ENCODE measurements at places on chromosomes 13 and 19. TPM values are rescaled to one million over a fixed set of nuclear protein-coding genes. Genes with fewer than 3 reads are reported as not detected.

DNA sequence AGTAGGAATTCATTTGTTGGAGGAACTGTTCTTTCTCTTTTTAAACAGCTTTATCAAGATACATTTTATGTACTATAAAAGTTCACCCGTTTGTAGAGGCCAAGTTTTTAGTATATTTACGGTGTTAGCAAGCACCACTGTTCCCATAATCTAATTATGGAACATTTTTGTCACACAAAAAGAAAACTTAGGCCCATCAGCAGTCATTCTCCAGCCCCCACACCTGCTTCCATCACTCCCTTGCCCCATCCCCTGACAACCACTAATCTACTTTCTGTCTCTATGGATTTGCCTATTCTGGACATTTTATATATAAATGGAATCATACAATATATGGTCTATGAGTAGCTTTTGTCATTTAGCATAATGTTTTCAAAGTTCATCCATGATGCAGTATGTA is 465.0 kb downstream of the DCT start:
- no peaks in the 10 kb centered on the region for H3K4me1 ChIP-seq
- H3K27me3 ChIP-seq = no peaks in the 10 kb centered on the region
- H3K27ac ChIP-seq = no peak overlapping the region
- no peaks in the 10 kb centered on the region for H3K36me3 ChIP-seq

- H3K4me3 ChIP-seq = no peak overlapping the region
- no peak for DNase-seq
- no peak overlapping the region for H3K27ac ChIP-seq
- H3K27me3 ChIP-seq = peaks cover 4% of the 10 kb centered on the region
- H3K4me1 ChIP-seq = no peaks in the 10 kb centered on the region
- H3K36me3 ChIP-seq = no peaks in the 10 kb centered on the region
These were observed 159.4 kb downstream of the NHLRC3 start for GRCh38 chr13:39197647-39198007.

Gene CADM4
- 0.36 TPM for total RNA-seq

DNA sequence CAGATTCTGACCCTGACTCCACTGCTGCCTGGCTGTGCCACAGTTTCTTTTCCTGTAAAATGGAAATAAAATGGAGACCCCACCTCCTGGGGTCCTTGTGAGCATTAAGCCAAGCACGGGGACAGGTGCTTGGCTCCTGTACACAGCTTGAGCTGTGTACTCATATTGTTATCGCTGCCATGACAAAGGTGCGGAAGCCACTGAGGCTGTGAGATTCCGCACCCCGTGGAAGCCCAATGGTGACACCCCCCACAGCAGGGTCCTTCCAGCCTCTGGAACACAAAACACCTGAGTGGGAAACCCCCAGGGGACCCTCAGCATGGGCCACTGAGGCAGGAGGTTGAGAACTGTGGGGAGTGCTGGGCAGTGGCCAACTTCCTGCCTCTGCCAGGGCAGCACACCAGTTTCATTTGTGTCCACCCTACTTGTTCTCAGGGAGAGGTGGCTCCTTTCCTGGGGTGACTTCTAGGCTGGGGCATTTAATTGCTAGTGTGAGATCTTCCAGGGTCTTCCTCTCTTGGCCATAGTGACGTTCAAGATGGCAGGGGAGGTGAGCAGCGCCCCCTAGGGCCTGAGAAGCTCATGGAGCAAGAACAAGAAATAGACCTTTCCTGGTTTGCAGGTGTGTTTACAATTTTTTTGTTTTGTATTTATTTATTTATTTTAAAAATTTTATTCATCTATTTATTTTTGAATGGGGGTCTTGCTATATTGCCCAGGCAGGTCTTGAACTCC is 5.4 kb upstream of the JSRP1 start:
- no peaks in the 10 kb centered on the region for H3K36me3 ChIP-seq
- no peak overlapping the region for H3K4me3 ChIP-seq
- H3K27me3 ChIP-seq = no peaks in the 10 kb centered on the region
- no peak overlapping the region for H3K27ac ChIP-seq

GRCh38 chr13:34933349-34933748 is 8.7 kb upstream of the NBEA start:
- no peak for DNase-seq
- H3K4me3 ChIP-seq = no peak overlapping the region
- H3K27ac ChIP-seq = no peak overlapping the region

Gene PTH2
- total RNA-seq = not detected

- no peaks in the 10 kb centered on the region for H3K4me1 ChIP-seq
- peaks cover 54% of the 10 kb centered on the region for H3K27me3 ChIP-seq
These were observed 2.4 kb downstream of the NCAN start for GRCh38 chr19:19214159-19214490.

Gene MARK4
- 19.8 TPM for total RNA-seq

Gene EVI5L
- total RNA-seq = 5.2 TPM

Gene ZNF69
- total RNA-seq = 2.4 TPM

- no peaks in the 10 kb centered on the region for H3K27me3 ChIP-seq
- no peak overlapping the region for H3K4me3 ChIP-seq
These were observed 16.2 kb upstream of the FOXO1 start for GRCh38 chr13:40682449-40683240.

DNA sequence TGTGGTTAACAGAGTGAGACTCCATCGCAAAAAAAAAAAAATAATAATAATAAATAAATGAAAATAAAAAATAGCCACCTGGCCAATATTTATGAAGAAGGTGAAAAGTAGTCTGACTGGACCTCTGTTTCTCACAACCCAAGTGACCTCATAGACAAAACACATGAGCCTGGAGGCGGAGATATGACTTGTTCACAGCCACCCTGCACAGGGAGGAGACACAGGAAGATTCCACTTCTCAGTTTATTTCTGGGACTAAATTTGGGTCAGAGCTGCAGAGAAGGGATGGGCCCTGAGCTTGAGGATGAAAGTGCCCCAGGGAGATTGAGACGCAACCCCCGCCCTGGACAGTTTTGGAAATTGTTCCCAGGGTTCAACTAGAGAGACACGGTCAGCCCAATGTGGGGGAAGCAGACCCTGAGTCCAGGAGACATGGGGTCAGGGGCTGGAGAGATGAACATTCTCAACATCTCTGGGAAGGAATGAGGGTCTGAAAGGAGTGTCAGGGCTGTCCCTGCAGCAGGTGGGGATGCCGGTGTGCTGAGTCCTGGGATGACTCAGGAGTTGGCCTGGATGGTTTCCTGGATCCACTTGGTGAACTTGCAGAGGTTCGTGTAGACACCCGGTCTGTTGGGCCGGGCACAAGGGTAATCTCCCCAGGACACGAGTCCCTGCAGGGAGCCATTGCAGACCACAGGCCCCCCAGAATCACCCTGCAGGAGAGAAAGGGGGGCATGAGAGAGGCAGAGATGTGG is 9.6 kb downstream of the KLK5 start:
- no peak for DNase-seq
- no peak overlapping the region for H3K27ac ChIP-seq
- no peaks in the 10 kb centered on the region for H3K4me1 ChIP-seq
- H3K36me3 ChIP-seq = no peaks in the 10 kb centered on the region
- H3K4me3 ChIP-seq = no peak overlapping the region
- H3K27me3 ChIP-seq = peaks cover 2% of the 10 kb centered on the region

Gene ZFP82
- total RNA-seq = 3.8 TPM

DNA sequence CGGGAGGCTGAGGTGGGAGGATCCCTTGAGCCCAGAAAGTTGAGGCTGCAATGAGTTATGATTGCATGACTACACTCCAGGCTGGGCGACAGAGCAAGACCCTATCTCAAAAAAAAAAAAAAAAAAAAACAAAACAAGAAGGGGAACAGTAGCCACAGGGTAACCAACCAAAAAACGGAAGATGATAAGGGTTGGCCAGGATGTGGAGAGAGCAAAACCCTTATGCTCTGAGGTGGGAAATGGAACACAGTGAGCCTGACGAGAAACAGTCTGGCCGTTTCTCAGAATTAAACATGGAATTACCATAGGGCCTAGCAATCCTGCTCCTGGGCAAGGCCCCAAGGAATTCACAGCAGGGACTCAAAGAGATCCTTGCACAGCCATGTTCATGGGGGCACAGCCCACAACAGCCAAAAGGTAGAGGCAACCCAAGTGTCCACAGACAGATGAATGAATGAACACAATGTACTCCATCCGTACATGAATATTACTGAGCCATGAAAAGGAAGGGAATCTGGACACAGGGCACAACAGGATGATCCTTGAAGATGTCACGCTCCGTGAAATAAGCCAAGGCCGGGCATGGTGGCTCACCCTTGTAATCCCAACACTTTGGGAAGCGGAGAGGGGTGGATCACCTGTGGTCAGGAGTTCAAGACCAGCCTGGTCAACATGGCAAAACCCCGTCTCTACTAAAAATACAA is 11.3 kb downstream of the NMRK2 start:
- H3K4me3 ChIP-seq = no peak overlapping the region
- no peaks in the 10 kb centered on the region for H3K27me3 ChIP-seq
- H3K27ac ChIP-seq = no peak overlapping the region
- no peaks in the 10 kb centered on the region for H3K36me3 ChIP-seq

- no peak overlapping the region for H3K27ac ChIP-seq
- H3K36me3 ChIP-seq = no peaks in the 10 kb centered on the region
- no peak overlapping the region for H3K4me3 ChIP-seq
- no peaks in the 10 kb centered on the region for H3K4me1 ChIP-seq
These were observed 32.2 kb upstream of the IPO5 start for GRCh38 chr13:97921176-97921816.

DNA sequence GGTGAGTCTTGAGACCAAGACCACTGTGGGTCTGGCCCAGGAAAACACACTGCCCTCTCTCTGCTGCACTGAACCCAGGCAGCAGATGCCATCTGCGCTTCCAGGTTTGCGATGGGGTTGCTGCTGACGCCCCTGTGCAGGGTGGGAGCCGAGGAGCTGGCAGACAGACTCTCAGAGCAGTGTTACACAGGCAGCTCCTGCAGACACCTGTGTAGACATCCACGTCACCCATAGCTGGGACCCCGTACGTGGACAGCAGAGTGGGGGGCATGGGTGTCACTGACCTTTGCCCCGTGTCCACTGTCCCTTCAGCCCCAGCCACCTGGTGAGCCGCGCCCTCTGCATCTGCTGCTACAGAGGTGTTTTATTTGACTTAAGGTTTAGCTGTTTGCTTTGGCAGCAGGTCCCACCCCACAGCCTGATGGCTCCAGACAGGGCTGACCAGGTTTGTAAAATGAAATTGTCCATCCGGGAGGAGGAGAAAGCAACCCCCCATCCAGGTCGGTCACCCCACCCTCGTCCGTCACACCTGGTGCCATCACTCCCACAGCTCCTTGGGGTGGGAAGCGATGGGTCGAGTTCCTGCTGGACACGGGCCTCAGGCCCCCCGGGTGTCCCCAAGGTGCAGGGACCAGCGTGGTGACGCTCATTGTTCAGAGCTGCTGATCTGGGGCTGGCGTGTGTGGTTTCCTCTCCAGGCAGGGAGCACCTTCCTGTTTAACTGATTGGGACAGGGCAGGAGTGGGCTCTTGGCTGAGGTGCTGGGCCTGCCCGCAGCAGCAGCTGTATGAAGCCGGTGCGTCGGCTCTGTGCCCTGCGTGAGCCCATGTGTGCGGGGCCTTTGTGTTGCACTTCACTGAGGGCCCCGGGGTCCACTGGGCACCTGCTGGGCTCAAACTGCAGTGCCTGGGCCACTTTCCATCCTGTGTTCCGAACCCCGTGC is 28.4 kb downstream of the MCF2L start:
- H3K27me3 ChIP-seq = no peaks in the 10 kb centered on the region
- no peak overlapping the region for H3K27ac ChIP-seq
- no peak for DNase-seq
- H3K4me3 ChIP-seq = no peak overlapping the region
- no peaks in the 10 kb centered on the region for H3K36me3 ChIP-seq

Gene CEACAM20
- not detected for total RNA-seq

GRCh38 chr19:13781547-13781946 is 7.3 kb downstream of the C19orf53 start:
- peaks cover 31% of the 10 kb centered on the region for H3K4me1 ChIP-seq
- DNase-seq = no peak
- no peaks in the 10 kb centered on the region for H3K27me3 ChIP-seq
- no peak overlapping the region for H3K4me3 ChIP-seq
- H3K27ac ChIP-seq = no peak overlapping the region

- peak overlapping the region; percentile 85 for H3K4me3 ChIP-seq
- peaks cover 23% of the 10 kb centered on the region for H3K36me3 ChIP-seq
- H3K27me3 ChIP-seq = no peaks in the 10 kb centered on the region
These were observed 452 bp downstream of the PIAS4 start for GRCh38 chr19:4007836-4008539.

DNA sequence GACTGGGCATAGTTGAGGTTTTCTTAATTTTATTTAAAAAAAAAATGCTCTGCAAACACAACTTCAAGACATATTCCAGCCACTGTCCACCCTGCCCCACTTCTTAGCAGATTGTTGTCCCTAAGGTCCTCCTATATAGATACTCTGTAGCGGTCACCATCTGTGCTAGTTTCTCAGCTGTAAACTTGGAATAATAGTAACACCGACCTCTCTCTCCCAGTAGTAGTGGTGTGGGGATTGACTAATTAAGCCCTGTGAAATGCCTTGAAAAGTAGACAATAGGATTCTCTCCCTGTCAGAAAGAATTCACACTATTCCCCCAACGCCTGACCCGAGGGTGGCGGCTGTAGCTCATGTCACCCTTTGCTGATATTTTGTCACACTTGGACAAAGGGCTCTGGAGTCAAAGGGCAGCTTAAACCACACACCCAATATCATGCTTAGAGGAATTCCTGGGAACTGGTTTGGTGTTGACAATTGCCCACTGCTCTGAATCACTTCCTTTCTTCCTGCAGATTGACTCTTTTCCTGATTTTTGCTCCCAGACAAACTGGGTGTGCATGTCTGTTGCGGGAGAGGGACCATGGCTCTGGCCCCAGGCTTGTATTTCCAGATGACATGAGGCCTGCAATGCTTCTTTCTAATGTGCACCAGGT is 9.2 kb upstream of the SERP2 start:
- no peak overlapping the region for H3K27ac ChIP-seq
- H3K27me3 ChIP-seq = no peaks in the 10 kb centered on the region

DNA sequence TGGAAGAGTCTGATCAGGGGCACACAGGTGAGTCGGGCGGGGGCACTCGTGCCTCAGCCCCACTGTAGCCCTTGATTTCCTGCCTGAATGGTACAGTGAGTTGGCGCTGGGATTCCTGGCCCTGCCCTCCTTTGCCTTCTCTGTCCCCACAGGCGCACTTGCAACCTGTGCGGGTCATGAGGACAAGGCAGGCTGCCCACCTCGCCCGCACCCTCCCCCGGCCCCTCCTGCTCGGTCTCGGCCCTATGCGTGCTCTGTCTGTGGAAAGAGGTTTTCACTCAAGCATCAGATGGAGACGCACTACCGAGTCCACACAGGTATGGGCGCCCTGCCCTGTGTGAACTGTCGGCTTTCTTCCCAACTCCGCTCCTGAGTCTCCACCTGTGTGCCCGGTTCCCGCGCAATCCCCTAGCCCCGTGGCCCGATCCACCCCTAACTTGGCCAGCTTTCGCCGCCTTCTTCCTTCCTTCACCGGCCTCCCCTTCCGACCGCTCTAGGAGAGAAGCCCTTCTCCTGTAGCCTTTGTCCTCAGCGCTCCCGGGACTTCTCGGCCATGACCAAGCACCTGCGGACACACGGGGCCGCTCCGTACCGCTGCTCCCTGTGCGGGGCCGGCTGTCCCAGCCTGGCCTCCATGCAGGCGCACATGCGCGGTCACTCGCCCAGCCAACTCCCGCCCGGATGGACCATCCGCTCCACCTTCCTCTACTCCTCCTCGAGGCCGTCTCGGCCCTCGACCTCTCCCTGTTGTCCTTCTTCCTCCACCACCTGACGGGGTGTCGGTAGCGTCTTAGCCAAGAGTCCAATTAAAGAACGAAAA is 1.6 kb upstream of the KMT2B start:
- H3K4me1 ChIP-seq = peaks cover 79% of the 10 kb centered on the region
- peak; percentile 24 for DNase-seq
- no peaks in the 10 kb centered on the region for H3K27me3 ChIP-seq
- peak overlapping the region; percentile 96 for H3K4me3 ChIP-seq
